ENCODE measurements at places on chromosomes 3 and 15. TPM values are rescaled to one million over a fixed set of nuclear protein-coding genes. Genes with fewer than 3 reads are reported as not detected.

- no peak for DNase-seq
Measured at GRCh38 chr3:557972-558371, 361.4 kb downstream of the CHL1 start.

DNA sequence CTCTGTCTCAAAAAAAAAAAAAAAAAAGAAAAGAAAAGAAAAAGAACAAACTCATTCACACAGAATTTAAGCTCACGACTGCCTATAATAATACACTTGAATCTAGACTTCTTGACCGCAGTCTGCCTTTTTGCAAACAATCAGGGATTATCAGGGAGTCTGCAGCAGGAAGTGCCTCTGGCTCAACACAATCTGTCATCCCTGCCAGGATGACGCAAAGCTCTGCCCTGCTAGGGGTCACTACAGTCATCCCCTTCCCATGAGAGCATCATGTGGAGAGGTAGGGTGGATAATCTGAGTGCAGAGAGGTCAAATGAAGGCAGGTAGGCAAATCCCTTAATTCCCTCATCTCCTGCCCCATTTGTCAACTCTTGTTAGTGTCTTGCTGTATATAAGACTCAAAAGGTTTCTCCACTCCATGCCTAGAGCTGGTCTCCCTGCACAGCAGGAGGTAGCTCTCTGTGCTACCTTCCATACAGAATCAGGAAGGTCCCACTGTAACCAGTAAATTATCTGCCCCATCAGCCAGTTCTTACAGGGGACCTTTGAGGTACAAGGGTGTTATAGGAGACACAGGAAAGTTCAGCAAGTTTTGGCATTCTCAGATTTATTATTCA lies 4.2 kb downstream of the UBAP1L start:
- DNase-seq = no peak

The ALPK3 gene
- total RNA-seq = 8.0 TPM

DNA sequence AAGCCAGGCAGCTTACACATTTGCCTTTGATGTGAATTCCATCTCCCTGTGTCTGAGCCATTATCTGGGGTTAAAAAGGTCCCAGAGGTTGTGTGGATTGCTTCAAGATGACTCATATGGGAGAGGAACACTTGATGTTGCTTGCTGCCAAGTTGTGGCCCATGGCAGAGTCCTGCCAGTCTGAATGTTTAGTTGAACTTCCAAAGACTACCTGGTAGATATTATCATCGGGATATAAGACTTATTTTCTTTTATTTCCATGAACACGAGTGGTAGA lies 85.6 kb downstream of the TJP1 start:
- DNase-seq = no peak

DNA sequence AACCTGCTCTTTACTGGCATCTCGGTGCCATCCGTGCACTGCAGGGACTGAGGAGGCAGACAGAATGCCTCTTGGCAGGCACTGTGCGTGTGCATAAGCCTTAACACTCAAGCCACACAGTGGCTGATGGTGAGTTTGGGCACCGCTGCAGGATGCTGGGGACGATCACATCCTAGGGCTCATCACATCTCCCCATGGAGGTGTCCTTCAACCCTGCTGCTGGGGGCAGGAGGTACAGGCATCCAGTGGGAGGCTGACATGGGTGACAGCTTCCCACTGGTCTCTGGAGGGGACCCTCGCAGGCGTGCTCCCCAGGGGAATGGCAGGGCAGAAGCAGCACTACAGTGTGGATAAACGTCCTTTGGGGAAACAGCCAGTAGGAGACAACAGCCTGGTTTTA lies 190.9 kb downstream of the ADAMTS17 start:
- no peak for DNase-seq

The SATB1 gene
- 12.4 TPM for total RNA-seq

The ACKR2 gene
- total RNA-seq = 28.7 TPM

The GRK7 gene
- not detected for total RNA-seq

The GNAT1 gene
- total RNA-seq = not detected

GRCh38 chr3:77868725-77869124 lies 828.8 kb downstream of the ROBO2 start:
- DNase-seq = no peak

The CD80 gene
- total RNA-seq = 0.31 TPM

The XCR1 gene
- 0.04 TPM for total RNA-seq

The MESP1 gene
- total RNA-seq = 3.0 TPM

The AGTR1 gene
- 31.4 TPM for total RNA-seq

The SOX14 gene
- total RNA-seq = not detected

DNA sequence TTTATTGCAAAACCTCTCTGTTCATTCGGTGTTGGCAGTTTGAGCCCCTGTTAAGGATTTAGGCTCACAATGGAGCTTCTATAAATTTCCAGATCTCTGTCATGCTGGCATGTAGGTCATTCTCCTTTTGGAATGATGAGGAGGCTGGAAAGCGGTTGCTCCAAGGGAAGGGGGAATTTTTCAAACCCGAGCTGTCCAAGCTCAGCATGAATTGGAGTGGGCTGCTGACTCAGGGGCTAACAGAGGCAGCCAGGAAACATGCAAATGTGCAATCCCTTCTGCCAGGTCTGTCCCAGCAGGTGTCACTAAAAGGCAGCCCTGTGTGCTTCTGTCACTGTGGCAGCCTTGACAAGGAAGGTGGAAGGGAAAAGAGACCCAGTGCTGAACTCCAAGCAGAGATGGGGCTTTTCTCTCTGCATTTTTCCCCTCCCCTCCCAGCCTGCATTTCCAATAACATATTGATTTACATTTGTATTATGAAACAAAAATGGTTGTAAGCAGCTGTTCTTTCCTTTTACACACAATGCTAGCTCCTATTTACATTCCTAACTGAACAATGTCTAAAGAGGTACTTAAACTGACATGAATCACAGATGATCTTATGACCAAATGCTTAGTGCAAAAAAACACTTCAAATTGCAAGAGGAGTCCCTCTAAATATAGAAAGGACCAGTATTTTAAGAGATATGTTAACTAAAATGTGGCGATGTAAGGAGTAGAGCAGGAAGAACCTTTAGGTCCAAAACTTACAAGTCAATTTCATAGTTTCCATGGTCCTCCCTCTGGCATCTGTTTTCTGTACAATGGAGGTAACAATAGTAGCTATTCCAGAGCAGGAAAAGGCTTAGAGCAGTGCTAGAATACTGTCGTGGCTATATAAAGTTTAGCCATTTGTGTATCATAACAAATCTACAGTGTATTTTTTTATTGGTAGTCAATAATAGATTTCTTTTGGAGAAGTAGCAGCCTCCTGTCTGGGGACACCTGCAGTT lies 84.5 kb upstream of the ATP10A start:
- DNase-seq = no peak

- DNase-seq = no peak
Measured at GRCh38 chr3:47011371-47011770, 31.9 kb downstream of the NBEAL2 start.

DNA sequence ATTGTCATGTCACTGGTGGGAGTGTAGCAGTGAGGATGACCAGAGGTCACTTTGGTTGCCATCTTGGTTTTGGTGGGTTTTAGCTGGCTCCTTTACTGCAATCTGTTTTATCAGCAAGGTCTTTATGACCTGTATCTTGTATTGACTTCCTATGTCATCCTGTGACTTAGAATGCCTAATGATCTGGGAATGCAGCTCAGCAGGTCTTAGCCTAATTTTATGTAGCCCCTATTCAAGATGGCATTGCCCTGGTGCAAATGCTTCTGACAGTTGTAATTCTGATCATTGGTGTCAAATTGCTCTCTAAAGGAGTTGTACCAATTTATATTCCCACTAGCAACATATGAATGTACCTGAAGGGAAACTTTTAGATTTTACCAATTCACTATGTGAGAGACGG lies 74.4 kb downstream of the STRIT1 start:
- no peak for DNase-seq

GRCh38 chr3:42394579-42395288 lies 15.7 kb downstream of the LYZL4 start:
- DNase-seq = no peak

DNA sequence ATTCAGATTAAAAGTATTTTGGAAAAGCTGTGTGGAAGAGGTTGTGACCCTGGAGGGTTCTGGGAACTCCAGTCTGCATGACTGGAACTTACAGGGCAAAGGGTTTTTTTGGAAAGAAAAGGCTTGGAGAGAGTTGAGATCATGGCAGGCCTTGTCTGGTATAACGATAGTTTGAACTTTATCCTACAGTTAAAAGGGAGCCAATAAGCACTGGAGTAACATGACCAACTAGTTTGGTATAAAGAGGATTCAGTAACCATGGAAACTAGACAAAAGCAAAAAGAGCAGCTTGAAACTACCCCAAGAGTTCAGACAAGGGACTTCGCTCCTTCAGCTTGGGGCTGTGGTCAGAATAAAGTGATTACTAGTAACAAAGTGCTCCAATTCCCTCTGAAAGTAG lies 151.2 kb upstream of the TMCO5A start:
- no peak for DNase-seq

The SLC28A1 gene
- 57.6 TPM for total RNA-seq

DNA sequence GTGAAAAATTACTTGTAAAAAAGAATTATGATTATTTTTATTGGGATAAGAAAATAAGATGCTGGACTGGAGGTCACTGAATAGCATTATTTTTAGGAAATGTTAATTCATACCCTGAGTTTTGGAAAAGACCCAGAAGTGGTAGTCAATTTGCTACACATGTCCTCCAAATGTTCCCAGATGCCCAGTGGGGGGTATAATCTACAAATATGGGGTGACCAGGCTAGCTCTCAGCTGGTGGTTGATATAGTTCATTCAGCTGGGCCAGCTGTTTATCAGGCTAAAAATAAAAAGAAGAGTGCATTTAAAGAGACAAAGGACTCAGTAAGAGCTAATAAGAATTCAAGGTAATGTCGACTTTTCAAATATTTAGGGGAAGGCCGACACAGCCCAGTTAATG lies 402.0 kb upstream of the GOLIM4 start:
- DNase-seq = no peak

- DNase-seq = no peak
Measured at GRCh38 chr3:20051123-20051806, 11.0 kb downstream of the KAT2B start.

- no peak for DNase-seq
Measured at GRCh38 chr3:179670311-179670710, 17.5 kb downstream of the USP13 start.

The GOLGA8R gene
- total RNA-seq = 2.1 TPM

The COL8A1 gene
- total RNA-seq = 1.5 TPM

DNA sequence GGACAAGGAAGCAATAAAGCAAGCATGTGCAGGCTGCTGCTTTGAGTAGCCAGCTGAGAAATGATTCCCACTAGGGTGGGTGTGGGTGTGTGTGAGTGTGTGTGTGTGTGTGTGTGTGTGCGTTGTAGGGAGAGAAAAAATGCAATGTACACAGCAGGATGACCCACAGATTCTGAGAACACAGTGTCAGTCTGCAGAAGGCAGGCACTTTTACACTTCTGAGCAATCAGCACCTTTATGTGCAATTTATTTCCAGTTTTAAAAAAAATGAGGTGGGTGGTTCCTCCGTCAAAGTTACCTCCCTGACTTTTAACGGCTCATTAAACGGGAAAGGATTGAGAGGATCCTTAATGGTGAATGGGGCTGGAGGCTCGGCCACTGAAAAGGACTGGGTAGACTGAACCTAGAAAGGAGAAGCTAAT lies 38.5 kb upstream of the LIPC start:
- DNase-seq = no peak

All from right lobe of liver (tissue), 6 donors.